ENCODE measurements at places on chromosomes 1 and 21. TPM values are rescaled to one million over a fixed set of nuclear protein-coding genes. Genes with fewer than 3 reads are reported as not detected.

Gene THEM4
- 8.8 TPM for total RNA-seq

DNA sequence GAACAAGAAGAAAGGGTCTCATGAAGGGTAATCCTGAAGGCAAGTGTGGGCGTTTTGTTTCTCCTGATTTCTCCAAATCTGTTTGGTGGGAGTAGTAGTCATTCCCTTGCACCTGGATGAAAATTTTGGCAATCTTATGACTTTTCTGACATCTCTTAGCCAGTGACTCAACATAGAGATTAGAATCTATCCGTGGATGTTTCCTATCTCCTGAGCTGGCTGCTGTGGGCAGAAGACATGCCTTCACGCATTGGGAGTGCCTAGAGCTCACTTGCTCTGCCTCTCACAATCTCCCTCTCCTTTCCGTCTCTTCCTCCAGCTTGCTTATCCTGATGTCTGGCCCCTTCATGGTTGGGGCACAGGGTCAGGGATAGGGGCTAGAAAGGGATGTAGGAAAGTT, 174.2 kb upstream of the NFIA start:
- DNase-seq = no peak

- DNase-seq = no peak
These were observed 166.8 kb upstream of the HMCN1 start for GRCh38 chr1:185567440-185567839.

Gene TDRD10
- total RNA-seq = 0.09 TPM

DNA sequence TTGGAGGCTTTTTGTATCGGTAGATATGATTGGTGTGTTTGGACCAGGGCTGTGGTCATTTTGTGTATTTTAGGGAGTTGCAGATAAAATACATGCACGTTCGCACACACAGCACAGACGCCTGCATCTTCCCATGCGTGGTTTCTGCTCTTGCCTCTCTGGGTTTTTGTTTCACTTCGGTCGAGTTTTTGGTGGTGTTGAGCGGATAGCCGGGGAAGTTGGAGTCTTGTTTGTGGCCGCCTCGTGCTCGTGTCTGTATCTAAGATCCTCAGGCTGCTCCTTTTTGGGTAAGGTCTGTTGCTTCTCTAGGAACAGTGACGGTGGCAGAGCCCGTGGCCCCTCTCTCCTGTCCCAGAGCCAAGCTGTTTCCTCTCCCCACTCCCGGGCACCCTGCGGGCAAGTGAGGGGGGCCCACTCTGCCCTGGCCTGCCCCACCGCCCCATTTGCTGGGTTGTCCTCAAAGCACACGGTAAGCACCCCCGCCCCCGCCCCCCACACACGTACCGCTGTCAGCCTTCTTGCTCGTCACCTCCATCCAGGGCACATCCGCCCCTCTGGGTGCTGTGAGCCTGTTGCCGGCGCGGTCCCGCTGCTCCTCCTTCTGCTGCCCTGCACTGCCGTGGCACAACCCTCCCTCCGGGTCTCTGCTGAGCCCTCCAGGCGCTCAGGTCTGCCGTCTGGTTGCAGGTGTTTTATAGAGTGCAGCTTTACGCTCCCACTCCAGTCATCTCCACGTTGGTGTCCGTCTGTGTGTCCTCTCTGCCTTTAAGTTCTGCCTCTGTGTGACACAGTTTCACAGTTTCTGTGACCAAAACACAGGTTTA, 51.9 kb downstream of the AGPAT3 start:
- no peak for DNase-seq

Gene IL10
- total RNA-seq = not detected

GRCh38 chr1:10031461-10031860, 1.3 kb upstream of the UBE4B start:
- DNase-seq = no peak

Gene RBP7
- total RNA-seq = 3.2 TPM

Gene PANK4
- 52.5 TPM for total RNA-seq

GRCh38 chr1:26434161-26434752, 2.1 kb downstream of the DHDDS start:
- DNase-seq = no peak

DNA sequence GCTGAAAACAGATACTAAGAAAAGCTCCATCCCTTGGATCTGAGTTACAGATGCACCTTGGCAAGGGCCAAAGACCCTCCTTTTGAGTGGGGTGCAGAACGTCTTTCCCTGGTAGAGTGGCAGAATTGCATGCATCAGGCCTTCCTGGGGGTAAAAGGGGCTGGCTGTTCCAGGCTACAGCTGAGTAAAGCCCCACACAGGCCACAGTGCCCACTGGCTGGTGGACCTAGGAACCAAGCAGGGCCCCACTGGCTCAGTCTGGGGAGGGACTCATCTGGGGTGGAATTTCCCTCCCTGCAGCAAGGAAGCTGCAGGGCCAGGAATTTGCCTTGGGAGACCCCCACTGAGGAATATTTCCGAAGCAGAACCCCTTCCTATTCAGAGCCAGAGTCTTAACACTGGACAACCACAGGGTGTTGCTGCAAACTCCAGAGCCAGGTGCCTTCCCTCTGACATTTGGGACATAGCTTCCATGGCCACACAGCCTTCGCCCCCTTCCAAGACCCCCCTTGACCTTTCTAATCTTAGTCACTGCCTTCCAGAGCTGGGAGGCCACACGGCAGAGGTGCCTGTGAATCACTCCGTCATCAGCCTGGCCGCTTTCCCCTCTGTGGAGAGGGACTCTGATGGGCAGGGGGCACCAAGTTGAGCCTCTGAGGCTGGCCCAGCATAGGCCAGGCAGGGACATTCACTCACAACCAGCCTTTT, 52.5 kb downstream of the LACTBL1 start:
- DNase-seq = no peak

Gene C1orf115
- 11.5 TPM for total RNA-seq

DNA sequence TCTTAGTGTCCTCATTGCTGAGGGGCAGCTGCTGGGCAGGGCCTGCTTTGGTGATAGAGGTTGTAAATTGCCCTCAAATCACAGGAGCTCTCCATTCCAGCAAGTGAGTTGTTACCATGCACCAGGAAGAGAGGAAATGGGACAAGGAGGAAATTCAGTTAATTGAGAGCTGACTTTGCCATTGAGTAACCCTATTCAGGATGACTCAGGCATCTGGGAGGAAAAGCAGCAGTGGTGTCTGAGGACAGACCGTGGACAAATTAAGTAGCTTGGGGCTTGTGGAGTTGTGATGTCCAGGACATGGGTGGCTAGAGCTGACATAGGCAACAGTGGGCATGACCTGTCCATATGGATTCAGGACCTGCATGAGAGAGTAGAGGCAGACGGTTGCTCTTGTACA, 5.9 kb downstream of the ARHGEF10L start:
- DNase-seq = no peak

DNA sequence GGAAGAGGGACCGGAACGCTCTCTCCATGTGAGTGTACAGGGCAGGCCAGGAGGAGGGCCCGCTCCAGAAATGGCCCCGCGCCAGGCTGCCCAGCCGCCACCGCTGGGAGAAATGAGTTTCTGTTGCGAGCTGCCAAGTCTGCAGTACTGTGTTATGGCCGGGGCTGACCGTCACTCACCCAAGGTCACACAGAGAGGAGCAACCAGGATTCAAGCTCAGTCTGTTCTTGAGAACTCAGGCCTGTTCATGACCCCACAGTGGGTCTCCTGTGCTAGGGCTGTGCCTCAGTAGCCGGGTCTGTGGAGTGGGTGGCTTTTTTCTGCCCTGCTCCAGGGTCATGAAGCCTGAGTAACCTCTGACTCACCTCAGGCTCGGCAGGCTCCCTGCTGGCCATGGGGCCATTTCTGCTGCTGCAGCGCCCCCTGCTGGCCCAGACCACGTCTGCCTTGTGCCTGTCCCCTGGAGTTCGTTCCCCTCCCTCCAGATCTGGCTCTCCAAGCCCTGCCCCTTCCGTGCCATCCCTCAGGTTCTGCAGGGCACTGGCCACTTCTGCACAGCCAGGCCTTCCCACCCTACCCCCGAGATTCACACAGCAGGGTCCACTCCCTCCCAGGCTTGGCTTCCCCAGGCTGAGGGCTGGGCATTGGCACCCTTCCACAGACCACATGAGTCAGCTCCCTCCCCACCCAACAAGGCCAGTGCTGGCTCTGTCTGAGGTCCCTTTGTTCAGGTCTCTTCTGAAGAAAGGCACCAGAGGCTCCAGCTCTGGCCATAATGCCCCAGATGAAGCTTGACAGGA, 51.8 kb downstream of the EDN2 start:
- DNase-seq = peak; percentile 94

GRCh38 chr1:169711469-169712308, at the start of gene SELL:
SELL (minus strand) TSS chr1:169711620; CDS start chr1:169711498, 122 bp downstream.
- DNase-seq = peak; percentile 71

DNA sequence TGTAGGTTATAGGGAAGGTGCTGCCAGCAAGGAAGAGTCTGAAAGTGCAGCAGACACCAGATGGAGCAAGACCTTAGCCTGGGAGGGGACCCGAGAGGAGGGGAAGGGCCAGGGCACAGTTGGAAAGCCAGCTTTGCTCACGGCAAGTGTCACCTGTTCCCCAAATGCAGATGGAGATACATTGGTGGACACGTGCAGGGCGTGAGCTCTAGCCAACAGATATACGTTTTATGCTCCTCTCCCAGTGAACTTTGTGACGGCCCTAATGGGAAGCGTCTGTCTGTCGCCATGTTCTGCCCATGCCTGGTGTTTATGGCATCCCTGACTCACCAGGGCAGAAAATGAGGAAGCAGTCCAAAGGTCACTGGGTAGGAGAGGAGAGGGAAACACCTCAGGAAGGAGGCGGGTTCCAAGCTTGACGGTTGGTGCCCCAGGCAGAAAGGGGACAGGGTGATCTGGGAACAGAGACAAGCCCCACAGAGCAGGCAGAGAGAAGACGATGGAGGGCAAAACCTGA, 7.6 kb downstream of the GPA33 start:
- no peak for DNase-seq

GRCh38 chr1:20887246-20887645, 100.1 kb upstream of the HP1BP3 start:
- no peak for DNase-seq

Gene CD5L
- not detected for total RNA-seq

DNA sequence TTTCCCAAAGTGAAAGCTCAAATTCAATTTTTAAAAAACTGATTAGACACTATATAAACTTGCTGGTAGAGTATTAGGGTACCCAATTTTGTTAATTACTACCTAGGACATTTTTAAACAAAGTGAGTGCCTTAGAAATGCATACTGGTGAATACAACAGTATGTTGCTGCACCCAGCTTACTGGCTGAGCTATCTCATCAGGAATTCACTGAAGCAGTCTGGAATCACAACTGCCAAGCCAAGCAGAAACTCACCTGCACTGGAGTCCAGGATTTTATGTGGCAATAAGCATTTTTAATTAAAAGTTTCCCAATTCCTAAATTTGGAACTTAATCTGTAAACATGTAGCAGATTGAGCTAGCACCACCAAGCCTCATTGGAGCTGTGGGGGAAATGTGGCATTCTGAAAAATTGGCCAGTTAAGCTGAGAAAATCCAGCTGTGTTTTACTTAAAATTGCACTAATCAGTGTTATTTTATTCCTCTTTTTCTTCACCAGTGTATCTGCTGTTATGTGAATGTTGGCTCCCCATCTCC, 61.8 kb downstream of the CLEC20A start:
- no peak for DNase-seq

Gene AGBL4
- 0.87 TPM for total RNA-seq
